Stimulated activated CD4-positive, alpha-beta T cell treated with anti-CD3 and anti-CD28 coated beads, Interleukin-1b, Interleukin-23, amount 100 ng/mL, for 1 hour (primary cell): ENCODE measurements at places on chromosomes 7 and 10.

DNA sequence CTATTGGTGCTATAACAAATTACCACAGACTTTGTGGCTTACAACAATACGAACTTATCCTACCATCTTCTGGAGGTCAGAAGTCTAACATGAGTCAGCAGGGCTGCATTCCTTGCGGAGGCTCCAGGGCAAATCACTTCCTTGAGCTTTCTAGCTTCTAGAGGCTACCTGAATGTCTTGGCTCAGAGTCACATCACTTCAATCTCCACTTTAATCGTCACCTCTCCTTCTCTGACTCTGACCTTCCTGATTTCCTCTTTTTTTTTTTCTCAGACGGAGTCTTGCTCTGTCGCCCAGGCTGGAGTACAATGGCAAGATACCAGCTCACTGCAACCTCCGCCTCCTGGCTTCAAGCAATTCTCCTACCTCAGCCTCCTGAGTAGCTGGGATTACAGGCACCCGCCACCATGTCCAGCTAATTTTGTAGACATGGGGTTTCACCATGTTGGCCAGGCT lies 44.6 kb upstream of the ANAPC16 start:
- no peak for DNase-seq

- DNase-seq = peak; percentile 64
These were observed 72.6 kb downstream of the PFKFB3 start for GRCh38 chr10:6275022-6275997.

- DNase-seq = no peak
These were observed 53.4 kb upstream of the FHIP2A start for GRCh38 chr10:114767986-114768821.

DNA sequence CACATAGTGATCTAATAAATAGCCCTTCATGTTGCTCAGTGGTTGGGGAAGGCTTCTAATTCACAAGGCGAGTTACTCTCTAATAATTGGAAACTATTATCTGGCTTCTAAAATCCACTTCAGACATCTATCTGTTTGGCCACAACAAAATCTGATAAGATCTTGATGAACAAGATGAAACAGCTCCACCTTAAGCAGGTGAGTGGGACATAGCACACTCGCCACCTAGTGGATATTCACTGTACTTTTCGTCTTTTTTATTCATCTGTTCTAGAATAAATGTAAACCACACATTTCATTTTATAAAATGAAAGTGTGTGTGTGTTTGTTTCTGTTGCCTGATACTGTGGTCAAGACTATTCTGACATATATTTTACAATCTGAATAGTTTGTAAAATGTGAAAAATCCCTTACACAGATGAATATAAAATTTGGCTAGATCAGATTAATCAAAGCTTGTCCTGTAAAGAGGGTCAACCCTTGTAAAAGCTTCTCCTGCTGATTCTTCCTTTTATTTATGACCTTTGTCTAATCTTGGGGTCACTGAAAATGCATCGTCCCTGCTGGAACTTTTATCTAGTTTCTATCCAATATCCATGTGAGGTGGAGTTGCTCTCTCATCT lies 26.5 kb upstream of the CNTNAP2 start:
- no peak for DNase-seq
